ENCODE measurements at places on chromosomes 3 and 15.
A peak's percentile ranks its signal among the peaks of the same experiment; 100 is the strongest.

DNA sequence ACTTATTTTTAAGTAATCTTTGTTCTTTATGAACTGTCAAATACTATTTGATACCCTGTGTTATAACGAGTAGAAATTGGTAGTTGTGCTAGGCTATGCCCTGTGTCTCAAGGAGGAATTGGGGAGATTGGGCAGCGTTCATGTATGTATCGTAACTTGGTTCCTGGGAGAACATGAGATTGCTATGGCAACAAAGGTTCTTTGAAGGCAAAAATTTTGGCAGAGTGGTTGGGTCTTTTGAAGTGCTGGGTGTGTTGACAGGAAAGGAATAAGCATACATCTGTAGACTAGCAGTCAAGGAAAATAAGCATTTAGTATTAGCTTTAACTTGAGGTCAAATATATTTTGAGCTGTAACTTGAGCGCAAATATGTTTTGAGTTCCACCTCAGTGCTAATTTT lies 45.3 kb downstream of the TCF12 start:
- no peak for DNase-seq

DNA sequence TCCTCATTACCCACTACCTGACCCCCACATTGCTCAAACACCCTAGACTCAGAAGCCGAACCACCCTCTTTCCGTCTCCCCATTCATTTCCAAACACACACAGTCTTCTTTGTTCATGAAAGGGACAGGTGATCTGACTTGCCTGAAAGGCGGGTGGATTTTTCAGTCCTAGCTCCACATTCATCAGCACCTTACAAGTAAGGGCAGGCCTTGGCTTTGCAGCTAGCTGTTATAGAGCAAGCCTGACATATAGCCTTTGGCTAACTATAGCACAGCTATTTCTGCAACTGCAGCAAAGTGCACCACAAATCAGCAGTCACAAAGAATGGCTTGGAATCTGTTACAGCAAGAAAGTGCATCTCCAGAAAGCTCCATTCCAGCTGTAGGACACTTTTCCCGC lies 139.8 kb downstream of the XXYLT1 start:
- DNase-seq: no peak

DNA sequence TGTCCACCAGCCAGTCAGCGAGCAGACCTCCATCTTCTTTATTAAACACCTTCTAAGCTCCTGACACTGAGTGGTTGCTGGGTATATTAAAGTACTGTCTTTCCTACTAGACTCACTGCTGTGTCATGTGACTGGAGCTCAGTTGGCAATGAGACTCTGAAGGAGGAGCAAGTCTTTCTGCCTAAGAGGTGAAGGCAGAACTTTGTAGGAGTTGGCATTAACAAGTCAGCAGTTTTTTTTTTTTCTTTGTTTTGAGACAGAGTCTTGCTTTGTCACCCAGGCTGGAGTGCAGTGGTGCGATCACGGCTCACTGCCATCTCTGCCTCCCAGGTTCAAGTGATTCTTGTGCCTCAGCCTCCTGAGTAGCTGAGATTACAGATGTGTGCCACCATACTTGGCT lies 62.2 kb downstream of the ABHD5 start:
- DNase-seq: no peak

GRCh38 chr3:7630351-7630911 lies 769.5 kb downstream of the GRM7 start:
- no peak for DNase-seq

DNA sequence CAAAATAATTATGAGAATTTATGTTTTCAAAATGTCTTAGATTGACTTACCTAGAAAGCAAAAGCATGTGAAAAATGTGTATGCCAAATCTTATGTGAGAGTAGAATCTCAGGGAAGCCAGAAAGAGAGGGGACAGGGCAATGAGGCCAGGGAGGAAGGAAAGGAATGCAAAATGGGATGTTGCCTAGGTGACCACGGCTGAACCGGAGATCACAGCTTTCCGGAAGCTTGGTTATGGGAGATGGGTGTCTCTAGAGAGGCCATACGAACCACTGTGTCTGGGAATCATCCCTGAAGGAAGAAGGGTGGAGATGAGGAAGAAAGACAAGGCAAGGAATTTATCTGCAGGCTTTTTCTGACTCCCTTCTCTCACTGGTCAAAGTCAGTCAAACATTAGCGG lies 76.0 kb downstream of the SUCLG2 start:
- no peak for DNase-seq

DNA sequence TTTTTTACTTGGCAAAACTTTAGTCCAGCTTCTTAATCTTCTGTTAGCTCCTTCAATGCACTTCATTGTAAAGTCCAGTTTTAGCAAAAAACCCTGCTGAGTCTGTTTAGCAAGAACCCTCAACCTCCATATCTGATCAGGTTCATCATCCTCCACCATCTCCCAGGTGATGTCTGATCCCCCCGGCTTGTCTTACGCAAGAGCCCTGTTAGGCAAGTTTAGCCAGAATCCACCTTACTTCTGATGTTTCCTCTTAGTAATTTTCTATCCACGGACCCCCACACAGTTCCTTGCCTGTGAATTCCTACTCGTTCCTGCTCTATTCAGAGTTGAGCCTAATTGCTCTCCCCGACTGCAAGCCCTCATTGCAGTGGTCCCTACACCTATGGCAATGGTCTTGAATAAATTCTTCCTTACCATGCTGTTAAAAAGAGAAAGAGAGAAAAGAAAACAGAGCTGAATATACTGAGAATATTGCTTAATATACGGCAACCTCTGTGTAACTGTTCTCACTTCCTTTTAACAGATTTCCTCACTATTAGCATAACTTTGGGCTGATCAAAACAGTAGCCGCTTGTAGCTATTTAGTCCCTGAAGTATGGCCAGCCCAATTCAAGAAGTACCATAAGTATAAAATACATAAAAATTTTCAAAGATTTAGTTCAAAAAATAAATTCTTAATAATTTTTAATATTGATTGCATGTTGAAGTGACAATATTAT lies 78.7 kb upstream of the MME start:
- no peak for DNase-seq

GRCh38 chr3:138119423-138119766 lies 4.0 kb upstream of the DZIP1L start:
- no peak for DNase-seq

GRCh38 chr15:69842851-69843250 lies 254.9 kb downstream of the TLE3 start:
- DNase-seq: no peak

DNA sequence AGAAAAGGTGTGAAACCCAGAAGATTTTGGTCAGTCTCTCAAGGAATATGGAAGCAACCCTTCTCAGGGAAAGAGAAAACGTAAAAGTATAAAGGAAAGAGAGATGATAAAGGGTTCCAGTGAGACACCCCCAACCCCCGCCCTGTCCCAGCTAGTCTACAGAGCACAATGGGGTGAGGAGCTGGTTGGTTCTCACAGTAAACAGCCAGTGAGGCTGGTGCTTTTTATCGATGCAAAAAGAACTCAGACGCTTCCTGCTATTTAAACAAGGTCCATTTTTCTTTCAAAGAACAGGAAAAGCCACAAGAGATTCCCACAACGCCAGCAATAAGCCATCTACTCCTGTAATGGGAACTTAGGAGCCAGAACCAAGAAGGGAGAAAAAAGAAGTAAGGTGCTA lies 65.9 kb downstream of the CHAC1 start:
- no peak for DNase-seq

DNA sequence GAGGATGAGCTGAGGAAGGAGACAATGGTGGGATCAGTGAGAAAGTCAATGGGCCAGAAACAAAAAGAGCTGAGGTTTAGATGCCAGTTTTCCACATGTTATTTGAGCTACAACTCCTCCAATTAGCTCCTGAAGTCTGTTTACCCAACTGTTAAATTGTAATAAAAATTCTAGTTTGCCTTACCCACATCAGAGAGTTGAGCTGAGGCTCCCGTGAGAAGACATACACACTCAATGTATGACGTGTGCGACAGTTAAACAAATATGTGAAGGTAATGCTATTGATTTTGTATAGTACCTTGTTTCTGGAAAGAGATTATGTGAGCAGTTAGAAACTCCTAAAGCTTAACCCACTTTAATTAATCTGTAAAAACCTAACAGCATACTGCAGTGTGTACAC lies 318.1 kb upstream of the GRM7 start:
- DNase-seq: no peak

DNA sequence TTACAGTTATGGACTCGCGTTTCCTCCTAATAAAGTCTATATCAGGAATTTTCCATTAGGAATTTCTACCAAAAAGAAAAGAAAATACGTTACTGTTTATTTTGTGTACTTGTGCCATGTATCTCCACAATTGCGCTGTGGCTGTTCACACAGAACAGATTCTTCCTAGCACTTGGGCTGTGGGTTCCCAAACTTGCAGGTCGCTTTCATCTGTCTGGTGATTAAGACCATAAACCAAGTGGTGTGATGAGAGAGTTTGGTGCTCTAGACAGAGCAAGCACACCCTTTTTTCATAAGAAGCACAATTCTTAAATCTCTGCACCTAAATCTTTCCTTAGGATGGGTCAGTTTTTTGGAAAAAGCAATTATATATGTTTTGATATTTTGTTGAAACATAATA lies 203.3 kb downstream of the TP63 start:
- no peak for DNase-seq

DNA sequence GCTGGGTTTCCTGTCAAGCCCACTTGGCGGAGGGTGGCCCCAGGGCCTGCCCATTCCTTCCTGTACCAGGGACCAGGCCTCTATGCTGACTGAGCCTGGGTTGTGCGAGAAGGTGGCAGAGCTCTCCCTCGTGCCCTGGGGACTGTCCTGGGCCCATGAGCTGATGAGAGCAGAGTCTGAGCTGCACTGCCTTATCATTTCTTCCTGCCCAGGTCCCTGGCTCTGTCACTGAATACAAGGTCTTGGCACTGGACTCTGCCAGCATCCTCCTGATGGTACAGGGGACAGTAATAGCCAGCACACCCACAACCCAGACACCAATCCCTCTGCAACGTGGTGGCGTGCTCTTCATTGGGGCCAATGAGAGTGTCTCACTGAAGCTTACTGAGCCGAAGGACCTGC lies 7.5 kb downstream of the MPI start:
- no peak for DNase-seq

DNA sequence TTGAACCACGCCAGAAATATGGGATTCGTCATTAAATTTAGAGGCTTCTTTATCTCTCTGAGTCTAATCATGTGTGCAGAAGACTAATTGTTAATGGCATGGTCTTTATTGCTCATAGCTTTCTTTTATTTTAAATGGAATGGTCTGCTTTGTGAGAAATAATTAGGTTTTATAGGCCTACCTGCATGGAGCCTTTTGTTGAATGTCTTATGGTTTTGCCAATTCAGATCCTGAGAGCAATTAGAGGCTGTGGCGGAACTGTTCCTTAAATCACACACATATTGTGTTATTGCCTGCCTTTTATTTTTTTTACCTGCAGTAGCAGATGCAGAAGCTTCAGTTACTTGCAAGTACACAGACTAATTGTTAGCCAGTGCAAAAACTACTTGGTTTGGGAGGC lies 306.2 kb downstream of the NLGN1 start:
- no peak for DNase-seq

- no peak for DNase-seq
Measured at GRCh38 chr3:7744850-7745249, 756.8 kb upstream of the LMCD1 start.

DNA sequence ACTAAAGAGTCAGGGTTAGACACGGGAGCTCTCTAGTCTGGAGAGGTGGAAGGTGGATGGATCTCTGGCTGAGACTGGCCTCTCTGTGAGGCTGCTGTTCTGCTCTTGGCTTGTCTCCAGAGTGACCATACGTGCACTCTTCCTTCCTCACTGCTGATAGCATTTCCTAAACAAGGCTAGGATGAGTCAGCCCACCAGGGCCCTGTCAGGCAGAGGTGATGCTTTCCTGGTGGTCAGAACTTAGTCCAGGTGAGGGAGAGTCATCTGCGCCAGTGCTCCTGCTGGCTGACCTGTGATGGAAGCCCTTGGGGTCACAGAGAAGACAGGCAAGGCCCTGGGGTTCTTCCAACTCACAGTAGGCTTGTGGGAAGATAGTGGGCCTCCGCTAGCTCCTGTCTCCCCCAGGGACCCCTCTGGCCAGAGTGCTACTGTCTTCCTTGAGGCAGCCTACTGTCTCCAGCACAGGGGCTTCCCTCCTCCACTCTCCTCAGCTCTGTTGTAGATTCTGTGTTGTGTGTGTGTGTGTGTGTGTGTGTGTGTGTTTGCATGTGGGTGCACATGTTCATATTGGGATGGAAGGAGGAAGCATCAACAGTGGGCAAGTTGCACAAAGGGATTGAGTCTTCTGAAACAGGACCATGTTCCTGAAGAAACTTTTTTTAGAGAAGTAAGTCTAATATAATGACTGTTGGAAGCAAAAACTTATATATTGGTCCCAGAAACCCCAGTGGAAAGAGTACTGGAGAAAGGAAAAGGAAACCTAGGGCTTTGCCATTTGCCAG lies 16.5 kb downstream of the ALPK3 start:
- no peak for DNase-seq

DNA sequence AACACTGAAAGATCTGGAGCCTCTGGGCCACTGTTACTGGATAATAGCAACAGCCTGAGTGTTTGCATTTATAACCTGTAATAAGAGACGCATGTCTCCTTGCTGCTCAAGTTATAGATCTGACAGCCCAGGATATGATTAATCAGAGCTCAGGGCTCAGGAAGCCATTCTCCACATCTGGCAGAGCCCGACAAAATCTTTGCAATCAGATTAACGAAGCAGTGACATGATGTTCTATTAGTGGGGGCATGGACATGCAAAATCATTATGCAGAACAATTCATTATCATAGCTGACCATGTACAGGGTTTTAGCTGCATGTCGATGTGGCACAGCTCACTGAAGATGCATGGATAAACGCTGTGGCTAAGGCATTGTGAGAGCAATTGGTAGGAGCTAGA lies 730.3 kb downstream of the ZNF385D start:
- DNase-seq: no peak

DNA sequence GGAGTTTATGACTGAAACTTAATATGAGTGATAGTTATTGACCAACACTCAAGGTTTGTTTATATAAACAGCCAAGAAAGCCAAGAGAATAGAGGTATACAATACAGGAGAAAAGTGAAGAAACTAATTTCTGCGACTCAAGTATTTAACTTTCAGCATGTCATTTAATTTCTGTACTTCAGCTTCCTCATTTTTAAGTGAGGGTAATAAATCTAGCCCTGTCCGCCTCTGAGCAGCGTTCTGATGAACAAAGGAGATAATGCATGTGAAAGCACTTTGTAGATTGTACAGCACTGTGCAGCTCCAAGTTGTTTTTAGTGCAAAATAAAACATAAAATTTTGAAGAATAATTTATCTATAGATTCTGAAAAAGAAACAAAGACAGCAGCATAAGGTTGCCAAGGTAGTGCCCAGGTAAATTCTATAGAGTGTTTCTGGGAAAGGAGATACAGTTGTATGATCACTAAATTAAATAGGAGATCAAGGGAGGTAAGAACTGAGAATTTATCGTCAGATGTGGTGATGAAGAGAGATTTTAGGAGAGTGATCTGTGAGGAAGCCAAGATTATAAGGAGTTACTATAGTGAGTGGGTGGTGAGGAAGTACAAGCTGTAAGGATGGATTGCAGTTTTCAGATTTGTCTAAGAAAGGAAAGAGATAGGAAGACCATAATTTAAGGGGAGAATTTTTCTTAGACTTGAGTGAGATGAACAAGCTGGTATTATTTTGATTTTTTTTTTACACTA lies 71.3 kb downstream of the RASA2 start:
- DNase-seq: no peak

GRCh38 chr15:49270541-49271421 lies 100.7 kb downstream of the GALK2 start:
- peak; percentile 52 for DNase-seq

- DNase-seq: no peak
Measured at GRCh38 chr15:68400066-68400456, 31.9 kb downstream of the ITGA11 start.

GRCh38 chr3:134075568-134075825 lies 45.8 kb upstream of the SLCO2A1 start:
- no peak for DNase-seq

GRCh38 chr15:52378746-52379394 lies 83.3 kb upstream of the MYO5C start:
- no peak for DNase-seq
